Stimulated activated CD8-positive, alpha-beta memory T cell treated with anti-CD3 and anti-CD28 coated beads, Interleukin-2, amount 100 ng/mL, for 48 hours (primary cell): ENCODE measurements at places on chromosomes 3 and 15.

- DNase-seq: no peak
Measured at GRCh38 chr3:58952128-58952917, 97.5 kb downstream of the CFAP20DC start.

- DNase-seq: peak; percentile 14
Measured at GRCh38 chr15:63833021-63833696, 589 bp downstream of the HERC1 start.

DNA sequence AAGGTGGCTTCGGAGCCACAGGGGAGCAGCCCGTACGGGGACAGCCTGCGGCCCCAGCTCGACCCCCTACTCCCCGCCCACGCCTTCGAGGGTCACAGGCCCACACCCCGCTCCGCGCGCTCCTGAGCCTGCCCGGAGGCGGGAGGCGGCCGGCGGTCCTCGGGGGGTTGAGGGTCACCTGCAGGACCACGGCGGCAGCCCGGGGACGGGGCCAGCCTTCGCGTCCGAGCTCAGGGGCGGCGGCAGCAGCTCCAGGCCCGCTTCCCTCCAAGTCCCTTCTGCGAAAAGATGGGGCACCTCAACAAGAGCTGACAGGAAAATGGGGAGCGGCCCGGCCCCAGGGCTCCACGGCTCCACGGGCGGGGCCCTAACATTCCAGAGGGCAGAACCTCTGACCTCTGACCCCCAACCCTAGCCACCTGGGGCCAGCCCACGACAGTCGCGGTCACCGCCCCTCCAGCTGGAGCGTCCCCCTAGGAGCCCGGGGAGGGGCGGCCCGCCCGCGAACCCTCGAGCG is 428 bp downstream of the LYSMD4 start:
- peak; percentile 9 for DNase-seq

GRCh38 chr3:13079051-13079450 is 5.8 kb upstream of the IQSEC1 start:
- no peak for DNase-seq

DNA sequence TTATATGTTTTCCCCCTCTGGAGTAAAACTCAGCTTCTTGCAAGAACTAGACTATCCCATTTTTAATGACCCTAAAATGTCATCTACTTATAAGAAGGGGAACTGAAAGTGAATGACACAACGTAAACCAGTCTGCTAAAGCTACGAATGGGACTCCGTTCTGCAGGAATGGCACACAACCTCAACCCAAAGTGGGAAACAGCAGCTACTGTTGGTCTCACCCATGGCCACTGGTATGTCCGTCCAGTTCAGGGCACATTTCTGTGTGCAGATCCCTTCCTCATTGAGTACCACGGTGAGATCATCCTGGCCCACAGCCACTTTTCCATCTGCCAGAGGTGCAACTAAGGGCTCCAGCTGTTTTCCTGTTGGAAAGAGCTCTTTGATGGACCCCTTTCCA is 23.8 kb downstream of the VPS39 start:
- no peak for DNase-seq

- DNase-seq: no peak
Measured at GRCh38 chr3:110567029-110567428, 504.6 kb upstream of the NECTIN3 start.

- DNase-seq: no peak
Measured at GRCh38 chr3:184227481-184227935, 1.9 kb upstream of the VWA5B2 start.

GRCh38 chr3:40766396-40766795 is 241.6 kb downstream of the ZNF621 start:
- DNase-seq: no peak

GRCh38 chr3:160671995-160672394 is 5.0 kb upstream of the ARL14 start:
- DNase-seq: no peak

DNA sequence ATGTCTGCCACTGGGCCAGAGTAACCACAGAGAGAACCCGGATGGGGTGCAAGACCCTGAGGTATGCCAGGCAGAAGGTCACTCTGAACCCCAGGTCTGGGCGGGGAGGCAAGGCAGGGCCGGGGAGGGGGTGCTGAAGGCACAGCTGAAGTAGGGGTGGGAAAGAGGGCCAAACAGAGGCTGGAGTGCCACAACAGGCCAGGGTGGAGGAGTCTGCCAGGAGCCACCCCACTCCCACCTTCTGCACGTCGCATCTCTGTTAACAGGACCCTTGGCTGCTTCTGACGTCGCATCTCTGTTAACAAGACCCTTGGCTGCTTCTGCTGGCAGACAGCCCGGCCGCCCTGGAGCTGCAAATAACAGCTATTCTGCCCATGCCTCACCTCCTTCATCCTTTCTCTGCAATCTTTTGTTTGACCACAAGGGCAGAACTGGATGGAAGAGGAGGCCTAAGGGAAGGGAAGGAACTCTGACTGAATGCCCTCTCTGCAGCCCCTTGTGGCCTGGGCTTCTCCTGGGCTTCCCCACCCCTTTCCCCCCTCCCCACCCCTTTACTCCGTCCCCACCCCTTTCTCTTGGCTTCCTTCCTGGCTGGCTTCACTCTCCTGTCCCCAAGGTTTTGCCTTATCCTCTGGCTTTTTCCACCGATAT is 20.6 kb upstream of the FBLN2 start:
- DNase-seq: no peak

- no peak for DNase-seq
Measured at GRCh38 chr15:37764733-37765191, 169.7 kb upstream of the TMCO5A start.

GRCh38 chr15:101051291-101052030 is 132.3 kb downstream of the LRRK1 start:
- no peak for DNase-seq

- no peak for DNase-seq
Measured at GRCh38 chr3:132164469-132165092, 129.8 kb upstream of the CPNE4 start.

DNA sequence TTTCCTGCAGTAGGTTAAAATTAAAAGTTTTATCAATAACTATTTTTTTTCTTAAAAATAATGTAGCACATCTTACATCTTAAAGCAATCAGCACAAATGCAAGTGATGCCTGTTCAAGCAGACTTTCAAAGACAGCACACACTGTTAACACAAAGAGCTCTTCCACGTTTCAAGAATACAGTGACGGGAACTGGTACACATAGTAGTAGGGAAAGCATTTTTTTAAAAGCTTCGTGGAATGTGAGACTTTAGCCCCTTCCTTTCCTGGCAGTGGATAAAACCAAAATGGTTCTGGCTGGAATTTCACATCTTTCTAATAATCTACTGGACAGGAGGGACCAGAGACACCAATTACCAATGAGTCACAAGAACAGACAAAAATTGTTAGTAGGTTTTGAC is 33.5 kb upstream of the SLC2A2 start:
- DNase-seq: no peak

GRCh38 chr15:58517682-58518525 is 86.1 kb downstream of the LIPC start:
- DNase-seq: no peak

DNA sequence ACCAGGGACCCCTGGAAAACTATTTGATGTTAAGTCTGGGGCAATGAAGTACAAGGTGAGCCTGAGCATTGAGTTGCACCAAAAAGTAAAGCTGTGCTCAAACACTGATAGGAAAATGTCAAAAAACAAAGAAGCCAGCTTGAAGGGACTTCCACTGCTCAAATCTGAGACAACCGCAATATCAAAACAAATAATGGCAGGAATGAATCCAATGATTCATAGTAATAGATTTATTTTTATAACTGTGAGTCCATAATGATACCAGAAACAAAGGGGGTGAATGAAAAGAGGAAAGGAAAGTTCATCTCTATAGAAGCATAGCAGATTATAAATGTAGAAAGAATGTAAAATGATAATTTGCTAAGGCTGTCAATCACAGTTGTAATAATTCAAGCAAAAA is 237.3 kb upstream of the ZBTB20 start:
- no peak for DNase-seq

DNA sequence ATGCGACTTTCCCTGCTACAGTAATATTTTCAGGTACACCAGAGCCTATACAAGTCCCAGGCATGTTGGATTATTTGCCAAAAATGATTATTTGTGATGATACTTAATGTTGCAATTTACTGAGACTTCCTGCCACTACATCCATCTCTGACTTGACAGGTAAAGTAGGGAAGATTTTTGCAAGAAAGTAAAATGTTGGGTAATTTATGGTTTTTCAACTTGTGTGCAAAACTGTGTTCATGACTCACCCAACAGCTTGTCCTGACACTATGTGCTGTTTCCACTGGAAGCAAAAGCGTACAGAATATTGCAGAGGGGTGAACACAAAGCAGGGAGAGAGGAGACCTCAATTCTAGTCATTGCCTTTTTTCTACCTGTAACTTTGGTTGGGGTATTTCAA is 5.4 kb upstream of the CRBN start:
- DNase-seq: no peak

DNA sequence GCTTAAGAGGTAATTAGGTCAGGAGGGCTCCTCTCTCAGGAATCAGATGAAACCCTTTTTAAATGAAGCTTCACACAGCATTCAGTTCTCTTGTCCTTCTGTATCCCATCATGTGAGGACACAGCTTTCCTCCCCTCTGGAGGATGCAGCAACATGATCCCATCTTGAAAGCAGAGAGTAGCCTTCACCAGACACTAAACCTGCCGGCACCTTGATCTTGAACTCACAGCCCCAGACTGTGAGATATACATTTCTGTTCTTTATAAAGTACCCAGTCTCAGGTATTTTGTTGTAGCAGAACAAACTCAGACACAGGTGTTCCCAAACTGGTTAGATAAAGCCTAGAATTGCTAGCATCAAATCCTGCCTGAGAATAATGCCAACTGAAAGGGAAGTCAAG is 83.7 kb upstream of the PRICKLE2 start:
- no peak for DNase-seq

DNA sequence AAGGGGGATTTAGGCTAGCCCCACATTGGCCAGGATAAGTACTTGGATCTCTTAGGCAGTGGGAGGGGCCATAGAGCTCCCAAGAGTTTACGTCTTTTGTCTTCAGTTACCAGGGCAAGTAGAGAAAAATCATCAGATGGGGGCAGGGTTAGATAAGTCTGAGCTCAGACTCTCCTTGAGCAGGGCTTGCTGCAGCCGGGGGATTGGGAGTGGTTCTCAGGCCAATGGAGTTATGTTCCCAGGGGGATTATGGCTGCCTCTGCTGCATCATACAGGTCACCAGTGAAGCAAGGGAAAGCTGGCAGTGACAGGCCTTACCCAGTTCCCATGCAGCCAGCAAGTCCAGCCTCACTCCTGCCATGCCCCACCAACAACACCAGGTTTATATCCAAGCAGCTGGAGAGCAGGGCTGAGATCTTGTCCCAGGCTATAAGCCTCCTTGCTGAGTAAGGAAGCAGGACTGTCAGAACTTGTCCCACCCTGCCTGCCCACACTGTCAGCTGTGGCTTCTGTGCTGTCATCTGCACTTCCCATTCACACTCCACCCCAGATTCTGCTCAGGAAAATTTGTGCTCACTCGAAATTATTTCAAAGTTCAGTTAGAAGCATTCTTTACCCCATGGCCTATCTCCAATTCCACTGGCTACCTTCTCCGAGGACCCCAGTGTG is 215.3 kb downstream of the FAM43A start:
- no peak for DNase-seq

GRCh38 chr3:127121885-127122284 is 71.0 kb upstream of the PRR23E start:
- DNase-seq: no peak

DNA sequence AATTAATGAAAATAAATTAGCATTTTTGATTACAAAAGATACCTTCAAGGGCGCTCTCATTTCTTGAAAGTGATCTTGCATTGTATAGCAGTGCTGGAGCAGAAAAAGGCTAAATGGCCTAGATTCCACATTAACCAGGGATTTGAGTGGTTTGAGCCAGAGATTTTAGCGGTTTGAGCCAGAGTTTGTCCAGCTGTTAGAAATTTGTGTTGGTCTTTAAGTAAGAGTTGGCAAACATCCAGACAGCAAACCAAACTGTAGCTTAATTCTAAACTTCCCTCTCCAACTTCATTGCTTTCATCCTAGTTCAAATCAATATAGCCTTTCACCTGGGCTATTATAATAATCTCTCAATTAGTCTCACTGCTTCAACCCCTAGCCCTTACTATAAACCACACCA is 351.7 kb downstream of the IGSF11 start:
- no peak for DNase-seq

- no peak for DNase-seq
Measured at GRCh38 chr3:23865595-23866396, 51.0 kb downstream of the NKIRAS1 start.

DNA sequence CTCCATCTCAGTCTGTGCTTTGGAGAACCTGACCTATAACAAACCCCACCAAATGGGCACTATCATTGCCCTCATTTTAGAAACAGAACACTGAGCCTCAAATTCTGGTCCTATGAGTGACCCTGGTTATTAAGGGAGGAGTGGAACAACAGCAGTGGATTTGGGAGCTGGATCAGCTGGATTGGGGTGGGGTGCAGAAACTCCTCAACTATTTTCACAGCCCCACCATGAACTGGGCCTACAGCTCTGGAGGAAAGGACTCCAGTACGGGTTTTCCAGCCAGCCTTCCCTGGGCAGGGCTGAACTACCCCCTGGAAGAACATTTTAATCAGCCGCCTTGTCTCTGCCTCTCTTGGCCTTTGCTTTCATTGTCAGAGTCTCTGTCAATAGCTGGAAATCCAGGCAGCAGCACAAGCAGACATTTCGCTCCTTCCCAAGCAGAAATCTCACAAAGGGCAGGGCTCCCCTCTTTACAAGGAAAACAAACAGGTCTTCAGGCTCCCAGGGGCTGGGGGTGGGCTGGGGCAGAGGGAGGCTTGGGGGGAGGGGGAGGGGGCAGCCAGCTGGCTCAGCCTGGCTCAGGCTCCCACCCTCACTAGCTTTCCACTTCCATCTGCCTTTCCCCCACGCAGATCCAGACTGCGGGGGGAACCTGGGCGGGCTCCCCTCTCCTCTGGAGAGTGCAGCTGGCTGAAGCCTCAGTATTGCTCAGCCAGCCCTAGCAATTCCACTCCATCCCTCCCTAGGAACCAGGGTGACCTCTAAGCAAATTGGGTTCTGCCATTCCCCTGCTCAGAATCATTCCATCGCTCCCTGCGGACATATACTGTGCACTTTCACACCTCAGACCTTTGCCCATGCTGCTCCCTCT is 13.7 kb upstream of the TLE3 start:
- DNase-seq: no peak

DNA sequence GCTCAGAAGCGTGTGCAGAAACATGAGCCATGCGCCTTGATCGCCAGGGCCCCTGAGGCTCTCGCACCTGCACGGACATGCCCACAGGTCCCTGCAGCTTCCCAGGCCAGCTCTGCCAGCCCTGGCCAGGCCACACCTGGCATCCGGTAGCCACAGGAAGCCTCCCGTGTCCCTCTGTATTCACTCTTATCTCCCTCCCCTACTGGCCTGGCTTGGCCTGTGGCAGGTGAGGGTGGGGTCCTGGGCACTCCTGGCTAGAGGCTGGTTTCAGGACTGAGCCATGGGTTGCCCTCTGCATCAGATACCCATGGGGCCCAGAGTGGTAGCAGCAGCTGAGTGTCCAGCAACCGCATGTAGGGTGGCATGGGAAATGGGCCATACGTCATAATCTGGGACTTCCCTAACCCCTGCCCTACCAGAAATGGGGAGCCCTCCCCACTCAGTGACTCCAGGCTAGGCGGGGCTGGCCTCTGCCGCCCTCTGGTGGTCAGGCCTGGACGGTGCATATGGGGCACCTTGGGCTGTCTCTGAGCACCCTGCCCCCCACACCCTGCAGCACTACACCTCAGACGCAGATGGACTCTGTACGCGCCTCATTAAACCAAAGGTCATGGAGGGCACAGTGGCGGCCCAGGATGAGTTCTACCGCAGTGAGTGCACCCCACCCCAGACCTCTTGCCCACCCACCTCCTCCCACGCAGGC is 12.6 kb upstream of the LMAN1L start:
- peak; percentile 79 for DNase-seq

GRCh38 chr15:69161878-69162213 is 1.4 kb downstream of the GLCE start:
- no peak for DNase-seq
